ENCODE measurements at places on chromosomes 2 and 18.

DNA sequence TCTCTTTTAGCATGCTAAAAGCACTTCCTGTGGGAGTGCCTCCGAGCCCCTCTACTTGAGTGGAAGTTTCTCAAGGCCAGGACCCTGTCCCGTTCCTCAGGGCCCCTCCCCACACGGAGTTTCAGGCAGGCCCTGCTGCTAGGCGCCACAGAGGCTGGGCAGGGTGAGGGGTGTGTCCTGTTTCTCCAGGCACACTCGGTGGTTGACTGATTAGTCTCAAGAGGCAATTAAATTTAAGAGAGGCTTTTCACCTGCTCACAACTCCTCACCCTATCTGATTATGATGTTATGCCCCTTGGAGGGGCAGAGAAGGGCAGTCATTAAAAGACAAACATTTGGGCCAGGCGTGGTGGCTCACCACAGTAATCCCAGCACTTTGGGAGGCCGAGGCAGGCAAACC lies 160.8 kb upstream of the HAAO start:
- DNase-seq = no peak

DNA sequence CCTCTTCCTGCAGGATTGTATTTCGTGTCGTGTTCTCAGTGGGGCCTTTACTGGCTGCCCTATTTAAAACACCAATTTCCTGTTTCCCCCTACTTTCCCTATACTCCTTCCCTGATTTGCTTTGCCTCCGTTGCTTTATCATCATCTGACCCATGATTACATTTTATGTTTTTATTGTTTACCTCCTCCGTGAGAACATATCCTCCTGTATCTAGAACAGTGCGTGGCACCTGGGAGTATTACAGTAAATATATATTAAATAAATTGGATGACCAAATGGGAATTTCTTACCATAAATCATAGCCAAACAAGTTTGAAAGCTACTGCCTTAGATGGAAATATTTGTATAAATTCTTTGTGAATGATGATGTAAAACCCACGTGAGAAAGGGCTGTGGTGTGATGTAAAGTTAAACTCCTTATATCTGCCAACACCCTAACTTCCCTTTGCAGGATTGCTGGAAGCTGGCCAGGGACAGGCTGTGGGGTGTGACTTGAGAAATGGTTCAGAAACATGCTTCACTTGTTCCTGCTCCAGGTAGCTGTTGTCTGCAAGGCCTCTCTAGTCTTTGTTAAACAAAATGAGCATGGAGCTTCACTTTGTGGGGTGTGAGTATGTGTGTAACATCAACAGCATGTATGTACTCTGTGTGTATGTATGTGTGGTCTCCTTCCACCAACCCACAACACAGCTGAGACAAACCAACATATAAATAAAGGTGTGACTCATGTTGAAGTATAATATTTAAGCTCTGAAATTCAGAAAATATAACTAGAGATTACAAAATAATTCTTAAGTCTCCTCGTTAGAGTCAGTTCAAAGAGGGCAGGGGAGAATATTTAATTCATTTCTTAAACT lies 40.3 kb downstream of the LHCGR start:
- no peak for DNase-seq

GRCh38 chr2:230861552-230862255 lies 3.0 kb upstream of the ITM2C start:
- no peak for DNase-seq

DNA sequence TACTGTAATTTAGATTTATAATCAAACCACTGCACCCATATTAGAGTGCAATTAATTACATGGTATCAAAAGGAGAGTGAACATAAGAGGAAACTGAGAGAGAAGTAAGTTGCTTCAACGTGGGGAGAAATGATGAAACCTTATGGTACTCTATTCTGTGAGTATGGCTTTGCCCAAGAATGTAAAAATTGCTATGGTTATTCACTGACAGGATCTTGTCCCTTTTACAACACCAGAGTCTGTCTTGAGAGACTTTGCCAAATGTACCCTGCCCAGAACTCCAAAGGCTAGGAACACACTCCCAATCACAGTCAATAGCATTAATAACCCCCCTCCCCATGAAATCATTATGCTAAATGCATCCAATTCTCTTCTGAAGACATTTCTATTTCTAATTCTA lies 974.8 kb upstream of the POU3F3 start:
- no peak for DNase-seq

DNA sequence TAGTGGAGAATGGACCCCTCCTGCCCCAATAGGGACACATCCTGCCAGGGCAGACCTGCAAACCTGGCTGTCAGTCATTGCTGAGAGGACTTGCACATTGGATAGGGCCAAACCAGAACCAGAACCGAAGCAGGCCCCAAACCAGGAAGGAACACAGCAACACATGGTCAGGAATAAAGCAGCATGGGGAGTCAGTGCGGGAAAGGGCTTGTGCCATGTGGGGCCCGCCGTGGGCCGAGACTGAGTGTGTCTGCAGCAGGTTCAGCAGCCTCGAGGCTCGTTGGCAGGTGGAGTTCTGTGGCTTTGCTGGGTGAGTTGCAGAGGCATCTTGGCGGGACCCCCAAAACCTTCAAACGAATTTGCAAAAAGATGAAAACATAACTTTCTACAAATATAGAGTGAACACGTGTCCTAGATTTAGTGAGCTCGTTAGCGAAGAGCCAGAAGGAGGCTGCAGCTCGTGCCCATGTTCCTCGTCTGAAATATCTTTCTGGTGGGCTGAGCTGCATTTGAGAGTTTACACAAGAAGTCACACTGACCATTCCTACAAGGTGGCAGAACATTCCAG lies 44.9 kb upstream of the LDLRAD4 start:
- DNase-seq = no peak

DNA sequence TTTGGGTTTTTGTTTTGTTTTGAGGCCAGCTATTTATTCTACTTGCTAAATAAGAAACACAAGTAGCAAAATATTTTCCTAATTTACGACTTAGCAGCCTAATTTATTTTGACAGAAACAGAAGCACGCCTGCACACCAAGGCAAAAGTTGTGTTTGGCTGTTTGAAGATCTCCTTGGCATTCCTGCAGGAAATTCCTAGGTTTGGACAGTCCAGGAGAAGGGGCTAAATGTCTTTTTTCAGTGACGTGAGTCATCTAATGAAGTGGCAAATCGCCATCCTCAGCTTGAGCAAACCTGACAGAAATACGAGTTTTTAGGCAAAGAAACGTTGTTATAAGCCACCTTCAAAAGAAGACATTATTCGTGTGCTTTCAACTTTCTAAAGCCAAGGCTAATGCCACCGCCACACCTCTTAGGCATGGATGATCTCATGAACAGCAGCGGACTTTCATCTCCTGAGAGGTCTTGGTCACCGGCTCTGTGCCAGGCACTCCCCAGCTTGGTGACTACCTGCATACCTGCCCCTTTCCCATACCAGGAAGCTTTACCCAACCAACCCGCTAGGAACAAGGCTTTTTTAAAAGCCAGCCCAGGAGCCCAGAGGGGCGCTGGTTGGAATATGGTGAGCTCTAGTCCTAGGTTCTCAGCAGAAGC lies 30.9 kb downstream of the STK39 start:
- no peak for DNase-seq

DNA sequence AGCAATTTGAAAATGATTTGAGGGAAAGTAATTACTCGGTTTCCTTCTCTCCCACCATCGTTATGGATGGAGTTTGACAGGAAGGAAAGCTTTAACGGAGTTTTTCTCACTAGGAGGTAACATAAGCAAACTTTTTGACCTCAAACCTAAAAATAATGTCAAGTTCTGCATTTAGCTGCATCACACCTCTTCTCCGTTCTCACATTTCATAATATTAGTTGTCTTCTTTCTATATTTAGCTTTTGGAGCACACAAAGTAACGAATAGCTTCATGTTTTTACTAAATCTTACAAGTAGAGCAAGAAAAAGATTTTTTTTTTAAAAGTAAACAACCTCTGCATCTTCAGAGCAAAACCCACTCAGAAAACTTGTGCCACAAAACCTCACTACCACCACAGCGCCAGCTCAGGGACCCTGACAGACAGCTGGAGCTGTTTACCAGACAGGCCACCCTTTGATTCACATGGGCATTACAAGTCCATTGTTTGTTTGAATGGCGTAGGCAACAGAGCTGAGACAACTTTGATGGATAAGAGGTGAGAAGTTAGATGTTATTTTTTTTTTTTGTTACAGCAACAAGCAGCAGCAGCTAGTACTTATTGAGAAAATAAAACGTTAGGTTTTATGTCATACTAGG lies 21.9 kb upstream of the ICOS start:
- no peak for DNase-seq

DNA sequence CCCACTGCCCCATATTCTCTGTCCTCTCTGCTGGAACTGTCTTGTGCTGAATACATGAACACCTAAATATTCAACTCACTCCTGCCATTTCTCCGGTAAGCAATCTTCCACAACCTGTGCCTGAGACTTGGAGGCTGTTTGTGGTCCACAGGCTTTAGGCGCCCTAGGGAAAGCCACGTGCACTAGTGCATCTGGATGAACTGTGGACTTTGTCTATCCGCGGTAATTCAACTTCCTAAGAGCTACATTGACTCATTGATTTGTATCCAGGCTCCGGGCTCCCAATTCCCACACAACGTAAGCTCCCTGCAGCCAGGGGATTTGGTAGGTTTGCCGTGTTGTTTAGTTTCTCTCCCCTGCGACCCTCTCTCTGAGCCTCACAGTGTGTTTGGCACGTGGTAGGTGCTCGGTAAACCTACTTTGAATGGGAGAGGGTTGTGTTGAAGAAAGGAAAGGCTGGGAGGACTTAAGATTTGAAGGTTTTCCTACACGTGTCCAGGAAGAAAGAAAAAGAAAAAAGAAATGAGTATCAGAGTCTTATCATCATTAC lies 718.2 kb downstream of the DPP10 start:
- DNase-seq = no peak

DNA sequence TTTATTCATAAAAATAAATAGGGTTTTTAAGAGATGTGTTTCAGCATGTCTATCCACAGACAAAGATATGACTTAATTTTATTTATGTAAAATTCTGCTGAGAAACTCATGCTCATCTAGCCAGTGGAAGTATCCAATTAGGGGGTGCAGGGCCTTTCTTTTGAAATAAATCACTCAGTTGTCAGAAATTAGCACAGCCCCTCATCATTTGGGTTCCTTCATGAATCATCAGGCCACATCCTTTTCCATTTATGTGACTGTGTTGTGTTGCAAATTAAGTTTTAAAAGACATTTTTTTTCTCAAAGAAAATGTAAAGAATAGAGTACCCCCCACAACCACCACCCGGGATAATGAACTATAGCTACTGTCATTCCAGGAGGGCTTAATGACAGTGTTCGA lies 185.8 kb downstream of the NRP2 start:
- DNase-seq = no peak

GRCh38 chr18:79856119-79857007 lies 58.6 kb downstream of the KCNG2 start:
- DNase-seq = peak; percentile 78

DNA sequence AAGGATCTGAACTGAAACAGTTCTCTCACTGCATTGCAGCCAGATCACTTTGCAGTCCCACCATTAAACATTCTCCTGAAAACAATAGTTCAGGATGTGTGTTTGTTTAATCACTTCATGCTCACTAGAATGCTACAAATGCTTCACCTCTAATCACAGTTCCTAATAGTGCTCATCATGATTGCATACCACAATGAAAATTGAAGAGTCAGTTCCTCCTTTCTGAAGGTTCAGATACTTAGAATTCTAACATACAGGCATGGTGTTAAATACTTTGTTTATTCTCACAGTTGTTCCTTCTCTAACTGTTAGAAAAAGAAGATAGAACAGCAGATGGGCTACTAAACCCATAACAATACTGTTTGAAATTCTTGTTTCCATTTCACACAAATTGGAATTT lies 622.3 kb upstream of the ACVR2A start:
- DNase-seq = no peak

DNA sequence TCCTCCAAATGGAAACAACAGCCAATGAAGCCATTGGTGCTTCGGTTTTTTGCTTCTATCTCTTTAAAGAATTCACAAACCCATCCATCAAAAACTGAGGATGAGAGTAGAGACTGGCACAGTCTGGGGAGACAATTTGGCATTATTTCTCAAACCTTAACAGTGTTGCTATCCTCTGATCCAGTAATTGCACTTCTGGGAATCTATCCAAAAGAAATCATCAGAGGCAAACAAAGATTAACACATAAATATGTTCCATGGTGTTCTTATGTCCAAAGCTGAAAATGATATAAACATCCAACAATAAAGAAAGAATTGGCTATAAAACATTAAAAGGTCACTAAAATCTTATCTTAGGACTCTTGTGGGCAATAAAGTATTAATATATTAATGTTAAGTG lies 35.1 kb downstream of the REEP1 start:
- DNase-seq = peak; percentile 61

Measured in A673 (cell line).